ENCODE measurements at places on chromosomes 13 and 19.

- no peak for DNase-seq
Observed at GRCh38 chr13:72120632-72121031, 253.6 kb upstream of the DACH1 start.

DNA sequence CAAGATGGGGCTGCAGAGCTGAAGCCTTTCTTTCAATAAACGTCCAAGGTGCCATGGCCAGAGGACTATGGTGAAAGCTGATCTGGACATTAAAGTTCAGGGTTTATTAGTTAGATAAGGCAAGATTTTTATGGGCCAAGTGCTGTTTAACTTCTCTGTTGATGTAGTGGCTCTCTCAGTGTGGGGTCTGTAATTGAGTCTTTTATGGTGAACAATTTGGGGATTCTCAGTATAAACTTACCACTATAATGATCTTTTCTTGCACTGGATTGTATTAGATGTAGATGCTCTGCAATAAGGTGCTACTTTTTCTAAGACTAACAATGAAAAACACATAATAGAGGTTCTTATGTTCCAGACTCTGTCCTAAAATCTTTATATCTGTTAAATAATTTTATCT, 190.1 kb upstream of the KLF12 start:
- DNase-seq, result no peak

DNA sequence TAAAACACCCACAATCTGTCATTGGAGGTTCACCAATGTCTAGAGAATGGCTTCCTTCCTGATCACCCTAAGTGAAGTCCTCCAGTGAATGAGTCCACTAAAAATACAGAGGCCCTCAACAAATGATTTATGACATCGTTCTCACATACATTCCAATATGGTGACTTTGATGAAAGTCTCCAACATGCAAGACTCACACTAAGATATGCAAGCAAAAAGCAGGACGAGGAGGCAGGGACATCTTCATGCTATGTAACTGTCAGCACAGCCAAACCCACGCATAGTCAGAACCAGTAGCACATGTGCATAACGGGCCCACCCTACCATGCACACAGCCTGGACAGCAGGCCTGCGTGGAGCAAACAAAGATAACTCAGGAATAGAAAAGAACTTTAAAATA, 16.6 kb upstream of the LSM14A start:
- DNase-seq, result no peak

GRCh38 chr13:103299079-103299478, 232.9 kb upstream of the SLC10A2 start:
- no peak for DNase-seq

DNA sequence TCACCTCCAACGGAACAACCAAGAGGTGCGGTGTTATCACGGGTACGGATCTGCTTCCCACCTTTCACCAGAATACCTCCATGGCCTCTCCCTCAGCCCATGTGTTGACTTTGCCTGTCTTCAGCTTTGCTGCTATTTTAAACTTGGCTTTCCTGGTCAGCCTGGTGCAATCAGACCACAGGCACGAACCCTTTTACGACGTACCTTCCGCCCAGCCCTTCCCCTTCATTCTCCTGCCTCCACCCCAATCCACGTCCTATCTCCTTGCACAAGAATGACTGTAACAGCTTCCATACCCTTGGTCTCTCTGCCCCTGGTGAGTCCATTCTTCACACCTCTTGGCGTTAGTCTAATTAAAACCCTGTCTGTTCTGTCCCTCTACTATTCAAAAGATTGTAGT, 431.7 kb downstream of the EFNB2 start:
- no peak for DNase-seq

DNA sequence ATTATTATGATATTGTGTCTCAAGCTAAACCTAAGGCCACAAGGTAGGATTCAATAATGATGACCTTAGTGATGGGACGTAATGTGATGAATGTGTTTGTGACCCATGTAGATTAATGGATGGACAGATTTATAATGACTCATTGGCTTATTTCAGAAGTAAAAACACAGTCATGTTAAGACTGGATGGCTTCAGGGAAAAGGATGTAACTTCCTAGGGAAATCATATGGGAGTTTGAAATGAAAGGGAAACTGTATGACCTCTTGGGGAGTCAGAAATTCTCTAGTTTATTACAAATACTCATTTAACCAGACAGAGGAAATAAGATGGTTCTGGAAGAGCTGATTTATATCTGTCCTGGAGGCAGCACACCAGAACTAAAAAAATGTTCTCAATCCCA, 2.9 kb downstream of the EDNRB start:
- no peak for DNase-seq

- no peak for DNase-seq
Observed at GRCh38 chr19:7083076-7083956, 13.8 kb downstream of the ZNF557 start.

GRCh38 chr19:8108560-8109445, 40.6 kb downstream of the FBN3 start:
- no peak for DNase-seq

- DNase-seq, result no peak
Observed at GRCh38 chr13:51520524-51520923, 63.7 kb upstream of the WDFY2 start.

DNA sequence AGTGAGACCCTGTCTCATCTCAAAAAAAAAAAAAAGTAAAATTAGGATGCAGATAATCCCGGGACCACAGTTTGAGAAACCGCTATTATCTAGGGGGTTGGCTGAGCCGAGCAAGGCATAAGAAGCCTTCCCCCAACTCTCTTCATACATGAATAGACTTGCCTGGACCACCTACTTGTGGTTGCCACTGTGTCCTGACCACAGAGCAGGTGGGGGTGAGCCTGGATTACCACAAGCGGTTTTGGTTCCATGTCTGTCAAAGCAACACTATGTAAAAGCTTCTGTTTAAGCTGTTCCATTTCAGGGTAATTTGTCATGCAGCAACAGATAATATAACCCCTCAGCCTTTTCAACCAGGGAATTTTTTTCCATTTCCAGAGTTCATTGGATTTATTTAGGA, 3.3 kb upstream of the NAPA start:
- DNase-seq, result peak; percentile 76

DNA sequence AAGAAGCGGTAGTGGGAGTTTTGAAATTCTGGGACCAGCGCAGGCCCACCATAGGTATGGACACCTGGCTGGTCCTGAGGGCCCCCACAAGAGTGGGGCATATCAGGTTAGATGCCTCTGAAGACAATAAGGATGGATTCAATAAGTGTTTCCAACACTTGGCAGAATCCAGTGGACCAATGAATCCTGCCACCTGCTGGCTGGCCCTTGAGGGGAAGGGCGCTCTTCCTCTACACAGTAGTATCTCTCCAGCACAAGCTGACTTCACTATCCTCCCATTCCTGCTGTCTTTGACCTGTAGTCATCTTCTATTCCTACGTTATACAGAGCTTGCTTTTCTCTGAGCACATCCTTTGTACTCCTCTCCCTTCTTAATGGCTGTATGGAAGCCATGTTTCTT, 199.7 kb upstream of the TSHZ3 start:
- no peak for DNase-seq

GRCh38 chr13:113062691-113063090, 42.9 kb upstream of the F7 start:
- no peak for DNase-seq

DNA sequence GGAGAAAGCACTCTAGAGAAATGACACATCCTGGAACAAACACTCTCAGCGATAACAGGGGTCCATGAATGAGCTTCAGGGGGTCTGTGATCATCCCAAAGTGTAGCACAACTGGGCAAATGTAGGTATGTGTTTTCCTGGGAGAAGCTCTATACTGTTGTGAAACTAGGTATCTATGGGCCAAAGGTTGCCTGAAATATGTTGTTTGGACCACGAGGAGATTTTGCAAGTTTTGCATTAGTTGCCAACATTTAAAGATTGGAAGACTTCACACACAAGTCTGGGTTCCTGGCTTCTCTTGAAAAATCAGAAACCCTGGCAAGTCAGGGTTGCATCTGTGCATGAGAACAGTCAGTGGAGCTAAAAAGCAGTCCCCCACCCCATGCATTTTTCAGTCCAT, 26.7 kb upstream of the POU2F2 start:
- DNase-seq, result no peak

- no peak for DNase-seq
Observed at GRCh38 chr13:99860745-99861144, 110.8 kb downstream of the ZIC5 start.

DNA sequence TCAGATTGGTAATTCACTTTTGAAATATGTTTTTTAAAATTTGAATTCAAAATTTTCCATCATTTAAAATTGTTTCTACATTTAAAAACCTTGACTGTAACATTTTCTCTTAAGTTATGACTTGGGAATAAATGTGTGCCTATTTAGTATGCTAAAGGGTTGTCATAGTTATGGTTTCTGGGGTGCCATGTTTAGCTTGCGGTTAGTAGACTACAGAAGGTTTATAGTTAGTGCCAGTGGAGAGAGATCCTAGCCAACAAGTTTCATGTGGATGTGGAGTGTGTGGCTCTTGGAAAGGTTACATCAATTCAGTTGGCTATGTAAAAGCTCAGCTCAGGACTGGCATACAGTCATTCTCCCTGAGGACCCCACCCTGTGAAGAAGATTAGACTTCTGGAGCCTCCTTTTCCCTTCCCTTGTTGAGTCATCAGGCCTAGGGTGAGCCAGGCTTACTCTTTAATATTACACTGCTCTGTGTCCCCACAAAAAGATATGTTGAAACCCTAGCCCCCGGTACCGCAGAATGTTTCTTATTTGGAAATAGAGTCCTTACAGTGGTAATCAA, 20.4 kb downstream of the LMO7 start:
- DNase-seq, result no peak

GRCh38 chr13:43514311-43514710, 272.5 kb downstream of the ENOX1 start:
- DNase-seq, result no peak

GRCh38 chr19:49912965-49913685, 15.9 kb upstream of the ATF5 start:
- no peak for DNase-seq

DNA sequence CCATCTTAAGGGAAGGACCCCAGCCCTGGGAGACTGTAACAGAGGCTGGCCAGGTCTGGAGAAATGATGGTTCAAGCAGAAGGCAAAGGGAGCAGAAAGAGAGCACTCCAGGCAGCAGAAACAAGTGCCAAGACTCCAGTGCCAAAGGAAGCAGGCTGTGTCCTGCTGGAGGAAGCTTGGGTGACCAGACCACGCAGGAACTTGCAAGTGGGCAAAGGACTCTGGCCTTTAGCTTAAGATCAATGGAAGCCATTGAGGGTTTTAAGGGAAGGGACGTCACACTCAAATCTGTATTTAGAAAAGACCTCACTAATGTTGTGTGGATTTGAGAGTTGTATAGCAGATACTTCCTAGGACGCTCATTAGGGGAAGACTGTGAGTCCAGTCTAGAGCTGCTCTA, 95.5 kb downstream of the MIPEP start:
- no peak for DNase-seq

All from activated CD4-positive, alpha-beta T cell treated with anti-CD3 and anti-CD28 coated beads, Interleukin-2, amount 10 ng/mL, durations not matched to agents 7 days and 5 days (primary cell).